ENCODE measurements at places on chromosomes 3 and 15. TPM values are rescaled to one million over a fixed set of nuclear protein-coding genes. Genes with fewer than 3 reads are reported as not detected.

Gene GALNT15
- 167 TPM for total RNA-seq

Gene CLDN18
- total RNA-seq = 7.3 TPM

Gene SLC22A14
- not detected for total RNA-seq

DNA sequence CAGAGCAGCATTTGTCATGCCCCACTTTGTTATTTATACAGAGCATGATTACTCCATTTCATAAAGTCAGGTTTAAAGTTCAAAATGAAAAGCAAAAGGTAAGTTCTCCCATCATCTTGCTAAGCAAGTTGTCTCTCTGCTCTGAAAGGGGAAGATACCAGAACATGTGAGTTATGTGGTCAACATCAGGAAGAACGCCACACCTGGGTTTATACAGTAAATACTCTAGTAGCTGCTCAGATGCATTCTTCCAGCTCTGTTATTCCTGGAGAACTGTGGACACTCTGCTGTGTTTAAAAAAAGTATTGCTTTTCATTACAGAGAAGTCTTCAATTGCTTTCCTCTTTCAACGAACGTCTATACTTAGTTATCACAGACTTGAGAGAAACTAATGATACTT lies 145.7 kb downstream of the PLCL2 start:
- no peak overlapping the region for H3K4me3 ChIP-seq
- peaks cover 19% of the 10 kb centered on the region for H3K4me1 ChIP-seq
- no peaks in the 10 kb centered on the region for H3K27me3 ChIP-seq
- no peaks in the 10 kb centered on the region for H3K36me3 ChIP-seq
- DNase-seq = no peak

Gene FES
- total RNA-seq = 86.3 TPM

GRCh38 chr15:74228723-74229081 lies 7.4 kb upstream of the CCDC33 start:
- no peak for DNase-seq
- peak overlapping the region; percentile 10 for H3K4me3 ChIP-seq
- H3K36me3 ChIP-seq = no peaks in the 10 kb centered on the region

- no peak overlapping the region for H3K4me3 ChIP-seq
- H3K36me3 ChIP-seq = no peaks in the 10 kb centered on the region
- DNase-seq = no peak
- H3K27ac ChIP-seq = peak overlapping the region; percentile 7
- H3K27me3 ChIP-seq = no peaks in the 10 kb centered on the region
These were observed 43.5 kb upstream of the MBNL1 start for GRCh38 chr3:152225201-152225600.

Gene KCNMB2
- not detected for total RNA-seq

DNA sequence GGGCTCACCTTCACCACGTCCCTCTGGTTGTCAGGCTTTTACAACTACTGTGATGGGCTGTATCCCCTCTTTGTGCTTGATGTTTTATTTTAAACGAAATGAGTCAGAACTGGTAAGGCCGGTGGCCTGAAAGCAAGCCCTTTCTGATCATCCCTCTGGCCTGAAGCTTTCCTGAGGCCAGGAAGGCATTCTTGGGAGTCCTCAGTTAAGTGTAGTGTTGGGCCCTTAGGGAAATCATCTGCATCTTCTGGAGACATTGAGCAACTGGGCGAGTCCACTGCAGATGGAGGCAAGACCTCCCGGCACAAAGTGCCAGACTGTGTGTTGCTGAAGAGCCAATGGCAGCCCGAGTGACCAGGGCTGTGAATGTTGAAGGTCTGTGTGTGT lies 33.0 kb upstream of the AMOTL2 start:
- H3K27ac ChIP-seq = no peak overlapping the region
- H3K27me3 ChIP-seq = no peaks in the 10 kb centered on the region
- peak overlapping the region; percentile 72 for H3K4me3 ChIP-seq
- H3K36me3 ChIP-seq = no peaks in the 10 kb centered on the region
- peaks cover under 1% of the 10 kb centered on the region for H3K4me1 ChIP-seq

- H3K36me3 ChIP-seq = no peaks in the 10 kb centered on the region
- peaks cover 15% of the 10 kb centered on the region for H3K4me1 ChIP-seq
These were observed 6.4 kb downstream of the CELSR3 start for GRCh38 chr3:48656061-48656840.

- H3K36me3 ChIP-seq = no peaks in the 10 kb centered on the region
- DNase-seq = no peak
- H3K27me3 ChIP-seq = no peaks in the 10 kb centered on the region
- no peak overlapping the region for H3K27ac ChIP-seq
- peak overlapping the region; percentile 61 for H3K4me3 ChIP-seq
These were observed 8.1 kb upstream of the IGDCC3 start for GRCh38 chr15:65385870-65386258.

Gene DLEC1
- 0.14 TPM for total RNA-seq

DNA sequence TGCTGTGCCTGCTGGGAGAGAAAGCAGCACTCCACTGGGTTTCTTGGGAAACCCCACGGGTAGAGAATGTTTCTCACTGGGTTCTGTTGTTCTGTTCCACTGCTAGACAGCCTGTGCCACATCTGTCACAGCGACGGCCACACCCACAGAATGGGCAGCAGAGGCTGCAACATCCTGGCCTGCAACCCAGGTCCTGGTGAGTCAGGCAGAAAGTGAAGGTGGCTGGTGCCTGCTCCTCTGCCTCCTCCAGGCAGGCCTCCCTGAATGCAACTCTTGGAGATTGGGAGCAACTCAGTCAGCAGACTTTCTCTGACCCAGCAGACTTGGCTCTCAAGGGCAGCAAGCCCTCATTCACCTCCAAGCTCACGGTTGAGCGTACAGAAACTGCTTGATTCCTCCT lies 13.0 kb downstream of the C3orf18 start:
- no peak overlapping the region for H3K27ac ChIP-seq
- no peak for DNase-seq
- no peak overlapping the region for H3K4me3 ChIP-seq

Gene TNIK
- 18.3 TPM for total RNA-seq

DNA sequence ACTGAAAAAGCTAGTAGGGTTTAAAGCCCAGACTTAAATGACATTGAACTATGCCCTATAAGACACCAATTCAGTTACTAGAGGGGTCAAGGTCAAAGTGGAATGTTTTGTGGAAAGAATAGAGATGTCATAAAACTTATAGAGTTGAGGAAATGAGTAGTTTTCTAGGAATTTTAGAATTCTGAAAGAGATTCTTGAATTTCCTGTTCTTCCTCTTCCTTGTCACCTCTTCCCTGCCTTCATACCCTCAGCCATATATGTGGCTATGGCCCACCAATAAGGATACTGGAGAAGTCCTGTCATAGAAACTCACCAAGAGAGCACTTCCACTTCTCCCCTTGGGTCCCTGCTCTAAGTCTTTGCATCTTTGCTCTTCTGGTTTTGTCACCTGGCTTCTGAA lies 104.9 kb upstream of the TGFBR2 start:
- no peaks in the 10 kb centered on the region for H3K36me3 ChIP-seq
- no peak overlapping the region for H3K4me3 ChIP-seq
- peaks cover 29% of the 10 kb centered on the region for H3K4me1 ChIP-seq
- DNase-seq = no peak

GRCh38 chr15:89171136-89172072 lies 50.0 kb downstream of the RLBP1 start:
- H3K27me3 ChIP-seq = no peaks in the 10 kb centered on the region
- no peak for DNase-seq
- peaks cover 12% of the 10 kb centered on the region for H3K36me3 ChIP-seq
- no peak overlapping the region for H3K4me3 ChIP-seq
- H3K27ac ChIP-seq = no peak overlapping the region

DNA sequence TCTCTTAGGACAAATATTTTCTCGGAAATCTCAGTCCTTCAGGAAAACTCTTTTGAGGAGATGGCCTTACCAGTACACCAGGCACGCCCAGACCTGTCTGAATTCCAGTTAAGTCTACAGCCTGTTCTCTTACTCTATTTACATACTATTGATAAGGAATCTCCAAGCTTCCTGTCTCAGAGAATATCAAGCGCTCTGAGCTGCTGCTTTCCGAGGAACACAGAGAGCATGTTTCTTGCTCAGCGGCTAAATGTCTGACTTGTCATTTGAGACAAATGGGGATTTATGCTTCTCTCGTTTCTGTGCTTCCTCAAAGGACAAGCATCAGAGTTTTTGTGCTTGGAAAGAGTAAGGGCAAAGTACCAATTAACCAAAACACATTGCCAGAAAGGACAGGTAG lies 112.4 kb upstream of the CCDC54 start:
- peaks cover 8% of the 10 kb centered on the region for H3K4me1 ChIP-seq
- H3K4me3 ChIP-seq = no peak overlapping the region
- DNase-seq = no peak
- H3K27ac ChIP-seq = no peak overlapping the region
- no peaks in the 10 kb centered on the region for H3K36me3 ChIP-seq

GRCh38 chr3:120526011-120526870 lies 69.9 kb upstream of the NDUFB4 start:
- H3K4me1 ChIP-seq = no peaks in the 10 kb centered on the region
- no peak for DNase-seq
- no peaks in the 10 kb centered on the region for H3K36me3 ChIP-seq
- H3K4me3 ChIP-seq = no peak overlapping the region
- H3K27me3 ChIP-seq = no peaks in the 10 kb centered on the region

Gene GRM2
- total RNA-seq = 0.54 TPM

GRCh38 chr3:41742121-41742520 lies 219.8 kb downstream of the ULK4 start:
- H3K27ac ChIP-seq = no peak overlapping the region
- no peaks in the 10 kb centered on the region for H3K27me3 ChIP-seq
- H3K4me1 ChIP-seq = no peaks in the 10 kb centered on the region
- no peaks in the 10 kb centered on the region for H3K36me3 ChIP-seq

GRCh38 chr15:95194746-95195145 lies 963.4 kb downstream of the MCTP2 start:
- no peak for DNase-seq
- H3K27me3 ChIP-seq = no peaks in the 10 kb centered on the region
- no peak overlapping the region for H3K4me3 ChIP-seq
- no peaks in the 10 kb centered on the region for H3K36me3 ChIP-seq
- H3K27ac ChIP-seq = no peak overlapping the region
- peaks cover 12% of the 10 kb centered on the region for H3K4me1 ChIP-seq

Gene UCN2
- not detected for total RNA-seq

Gene ISL2
- total RNA-seq = not detected

Gene MYLK
- 483 TPM for total RNA-seq

Gene ITGA11
- total RNA-seq = 246 TPM

DNA sequence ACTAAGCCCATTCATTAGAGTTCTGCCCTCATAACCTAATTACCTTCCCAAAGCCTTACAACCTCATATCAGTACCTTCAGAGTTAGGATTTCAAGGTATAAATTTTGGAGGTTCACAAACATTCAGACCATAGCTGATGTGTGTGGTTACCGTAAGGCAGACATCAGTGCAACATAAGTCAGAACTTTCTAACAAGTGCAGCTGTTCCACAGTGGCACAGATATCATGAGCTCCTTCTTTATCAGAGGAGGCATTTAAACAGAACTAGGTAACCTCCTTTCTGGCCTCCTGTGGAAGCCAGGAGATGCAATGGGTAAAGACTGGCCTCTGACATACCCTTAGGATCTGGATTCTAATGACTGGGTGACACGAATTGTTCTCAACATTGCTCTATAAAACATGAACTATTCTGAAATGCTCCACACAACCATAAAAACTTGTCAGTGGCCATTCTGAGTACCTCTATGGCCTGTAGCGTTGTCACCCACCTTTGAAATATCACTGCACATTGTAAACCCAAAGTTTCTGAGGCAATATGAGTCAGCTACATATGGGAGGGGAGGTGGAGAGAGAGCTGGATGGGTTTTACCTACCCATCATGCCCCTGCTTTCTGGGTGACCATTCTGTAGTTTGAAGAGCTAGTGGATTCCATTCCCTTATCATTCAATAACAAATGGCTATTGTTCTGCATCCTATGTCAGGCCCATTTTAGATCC lies 546.0 kb upstream of the TBL1XR1 start:
- H3K27me3 ChIP-seq = no peaks in the 10 kb centered on the region
- no peak overlapping the region for H3K27ac ChIP-seq
- peaks cover 26% of the 10 kb centered on the region for H3K4me1 ChIP-seq
- DNase-seq = no peak

DNA sequence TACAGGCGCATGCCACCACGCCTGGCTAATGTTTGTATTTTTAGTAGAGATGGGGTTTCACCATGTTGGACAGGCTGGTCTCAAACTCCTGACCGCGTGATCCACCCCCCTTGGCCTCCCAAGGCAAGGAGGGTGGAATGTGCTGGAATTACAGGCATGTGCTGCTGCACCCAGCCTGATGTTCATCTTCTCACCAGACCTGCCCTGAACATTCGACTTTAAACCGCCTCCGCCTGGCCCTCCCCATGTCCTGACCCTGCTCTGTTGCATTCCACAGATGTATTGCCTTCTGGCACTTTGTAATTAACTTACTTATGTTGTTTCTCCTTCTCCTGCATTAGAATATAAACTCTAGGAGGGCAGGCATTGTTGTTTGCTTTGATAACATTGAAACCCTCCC lies 102.1 kb downstream of the LINGO1 start:
- H3K4me3 ChIP-seq = no peak overlapping the region
- no peak for DNase-seq
- no peak overlapping the region for H3K27ac ChIP-seq
- H3K36me3 ChIP-seq = no peaks in the 10 kb centered on the region
- no peaks in the 10 kb centered on the region for H3K4me1 ChIP-seq

DNA sequence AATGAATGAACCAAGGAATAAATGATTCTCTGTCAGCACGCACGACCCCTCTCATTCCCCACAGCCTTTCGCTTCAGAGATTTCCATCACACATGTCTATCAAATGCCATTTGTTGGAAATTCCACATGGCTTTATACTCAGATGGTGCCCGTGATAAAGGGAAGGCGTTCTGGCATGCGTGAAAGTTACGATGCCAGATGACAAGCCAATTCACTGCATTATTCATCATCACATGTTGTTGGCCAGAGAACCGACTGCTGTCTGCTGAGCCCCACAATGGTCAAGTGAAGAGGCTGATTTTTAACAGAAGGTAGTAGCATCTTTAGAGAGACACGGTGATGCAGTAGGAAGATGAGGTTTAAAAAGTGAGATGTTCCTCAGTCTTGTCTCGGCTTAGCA lies 74.1 kb upstream of the FRMD4B start:
- H3K27me3 ChIP-seq = no peaks in the 10 kb centered on the region
- H3K36me3 ChIP-seq = no peaks in the 10 kb centered on the region
- no peak for DNase-seq
- H3K4me1 ChIP-seq = no peaks in the 10 kb centered on the region

Gene GORASP1
- 59.3 TPM for total RNA-seq

- H3K4me1 ChIP-seq = no peaks in the 10 kb centered on the region
- no peaks in the 10 kb centered on the region for H3K27me3 ChIP-seq
- no peak for DNase-seq
- H3K4me3 ChIP-seq = no peak overlapping the region
- no peaks in the 10 kb centered on the region for H3K36me3 ChIP-seq
These were observed 63.8 kb downstream of the BLM start for GRCh38 chr15:90780916-90781315.

DNA sequence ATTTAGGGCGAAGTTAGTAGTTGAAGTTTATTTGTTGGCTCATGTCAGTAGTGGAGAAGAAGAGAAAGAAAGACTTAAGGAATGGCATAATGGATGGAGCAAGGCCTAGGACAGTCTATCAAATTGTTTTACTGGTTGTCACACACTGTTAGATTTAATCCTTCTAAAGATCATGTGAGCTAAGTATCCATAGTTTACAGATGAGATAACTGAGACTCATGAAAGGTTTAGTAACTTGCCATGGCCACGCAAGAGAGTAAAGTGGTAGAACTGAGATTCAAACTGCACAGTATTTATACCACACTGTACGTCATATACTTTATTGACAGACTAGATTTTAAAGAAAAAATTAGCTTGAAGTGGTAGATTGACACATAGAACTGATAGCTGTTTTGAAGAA lies 11.4 kb downstream of the SPRED1 start:
- peaks cover 36% of the 10 kb centered on the region for H3K4me1 ChIP-seq
- H3K4me3 ChIP-seq = no peak overlapping the region
- H3K27ac ChIP-seq = no peak overlapping the region
- DNase-seq = no peak
- H3K36me3 ChIP-seq = no peaks in the 10 kb centered on the region
- no peaks in the 10 kb centered on the region for H3K27me3 ChIP-seq

GRCh38 chr3:126209741-126210140 lies 29.4 kb upstream of the ALDH1L1 start:
- peak overlapping the region; percentile 88 for H3K27ac ChIP-seq
- H3K27me3 ChIP-seq = no peaks in the 10 kb centered on the region

Gene OXTR
- 55.1 TPM for total RNA-seq
